ENCODE measurements at places on chromosomes 2 and 18. TPM values are rescaled to one million over a fixed set of nuclear protein-coding genes. Genes with fewer than 3 reads are reported as not detected.

GRCh38 chr2:80689106-80689505 is 384.6 kb upstream of the LRRTM1 start:
- DNase-seq, result no peak

GRCh38 chr2:165905854-165906253 is 47.7 kb downstream of the TTC21B start:
- no peak for DNase-seq

GRCh38 chr2:158797963-158798700 is 3.0 kb downstream of the DAPL1 start:
- no peak for DNase-seq

DNA sequence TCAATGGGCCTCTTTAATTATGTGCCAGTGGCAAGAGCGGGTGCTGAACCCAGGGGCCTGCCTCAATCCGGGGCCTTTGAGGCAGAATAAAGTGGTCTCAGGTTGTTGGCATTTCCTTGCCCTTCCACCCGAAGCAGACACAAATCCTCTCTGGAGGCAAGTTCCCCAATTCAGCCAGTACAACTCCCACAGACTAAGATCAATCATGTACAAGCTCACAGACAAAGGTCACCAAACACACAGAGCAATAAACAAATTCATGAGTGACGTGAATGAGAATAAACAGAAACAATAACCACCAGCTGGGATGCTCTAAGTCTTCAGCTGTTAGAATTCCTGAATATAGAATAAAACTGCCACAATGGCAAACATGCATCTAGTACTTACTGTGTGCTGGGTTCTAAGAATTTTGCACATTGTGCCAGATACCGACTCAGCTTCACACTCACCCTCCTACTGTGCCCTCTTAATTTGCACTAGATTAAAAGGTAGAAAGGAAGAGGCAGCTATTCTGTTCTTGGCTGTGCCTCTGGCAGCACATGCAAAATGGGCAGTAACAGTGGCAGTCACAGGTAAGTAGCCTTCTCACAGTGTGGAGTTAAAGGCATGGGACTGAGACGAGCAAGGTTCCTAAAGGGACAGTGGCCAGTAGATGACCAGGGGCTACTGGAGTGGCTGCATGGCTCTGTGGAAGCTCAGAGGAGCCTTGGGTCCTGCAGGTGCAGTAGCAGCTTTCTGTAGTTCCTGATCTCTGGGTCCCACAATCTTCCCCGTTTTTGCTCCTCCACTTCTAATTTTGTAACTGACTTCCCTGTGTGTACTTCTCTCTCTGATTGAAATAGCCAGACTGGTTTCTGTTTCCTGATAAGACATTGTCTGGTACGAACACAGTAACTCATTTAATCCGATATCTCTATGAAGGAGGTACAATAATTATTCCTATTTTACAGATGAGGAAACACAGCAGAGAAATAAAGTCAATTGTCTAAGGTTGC is 34.6 kb upstream of the IL1B start:
- no peak for DNase-seq

DNA sequence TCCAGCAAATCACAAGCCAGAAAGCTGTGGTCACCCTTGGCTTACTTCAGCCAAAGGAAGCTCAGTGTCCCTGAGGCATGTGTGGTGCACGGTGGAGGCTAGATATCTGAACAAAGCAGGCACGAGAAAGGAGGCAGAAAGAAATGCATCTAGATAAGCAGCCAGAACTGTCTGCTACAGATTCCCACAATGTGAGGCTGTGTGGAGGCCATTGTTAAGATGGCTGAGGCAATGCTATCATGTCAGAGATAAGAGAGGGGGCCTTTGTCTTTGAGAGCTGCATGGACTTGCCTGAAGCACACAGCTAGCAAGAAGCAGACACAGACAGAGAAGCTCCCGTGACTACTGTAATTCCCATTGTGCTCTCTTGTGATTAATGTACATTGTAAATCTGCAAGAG is 110.5 kb upstream of the LYPD6 start:
- no peak for DNase-seq

DNA sequence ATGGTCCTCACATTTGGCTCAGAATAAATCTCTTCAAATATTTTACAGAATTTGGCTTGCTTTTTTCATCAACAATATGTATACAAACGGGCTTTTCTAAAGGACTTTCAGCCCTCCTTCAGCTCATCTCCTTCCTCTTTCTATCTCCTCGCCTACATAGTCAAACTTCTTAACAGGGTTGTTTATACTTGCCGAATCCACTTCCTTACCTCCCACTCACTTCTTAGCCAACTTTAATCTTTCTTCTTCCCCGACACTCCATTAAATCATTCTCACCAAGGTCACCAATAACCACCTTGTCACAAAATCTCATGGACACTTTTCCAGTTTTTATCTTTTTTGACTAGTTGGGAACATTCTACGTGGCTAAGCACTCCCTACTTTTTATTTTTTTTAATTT is 325.2 kb downstream of the PLCL1 start:
- no peak for DNase-seq

- DNase-seq, result no peak
Measured at GRCh38 chr2:102790091-102790455, 28.2 kb downstream of the TMEM182 start.

DNA sequence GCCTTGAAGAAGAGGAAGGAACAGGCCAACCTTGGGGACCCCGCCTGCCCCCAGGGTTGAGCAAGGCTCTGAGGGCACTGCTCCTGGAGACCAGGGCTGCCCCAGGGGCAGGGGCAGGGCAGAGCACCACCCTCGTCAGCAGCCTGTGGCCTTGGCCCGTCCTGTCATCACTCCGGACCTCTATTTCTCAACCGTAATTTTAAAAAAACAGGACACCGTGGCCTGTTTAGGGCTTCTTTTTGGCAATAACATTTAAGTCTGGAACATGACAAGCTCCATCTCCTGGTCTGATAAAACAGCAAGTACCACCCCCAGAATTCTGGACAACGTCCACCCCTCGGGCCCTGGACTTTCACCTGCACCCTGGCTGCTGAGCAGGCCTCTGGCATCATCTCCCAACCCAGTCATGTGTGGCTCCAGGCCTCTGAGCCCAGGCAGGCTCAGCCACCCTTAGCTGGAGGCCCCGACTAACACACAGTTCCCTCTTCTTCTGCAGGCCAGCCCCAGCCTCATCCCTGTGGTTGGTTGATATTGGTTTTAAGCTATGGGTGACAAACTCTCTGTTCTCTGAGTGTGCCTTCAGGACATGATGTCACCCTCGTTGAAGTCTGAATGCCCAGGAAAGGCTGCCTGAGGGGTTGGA is 22.6 kb upstream of the ID2 start:
- DNase-seq, result no peak

- no peak for DNase-seq
Measured at GRCh38 chr18:43060020-43060419, 55.5 kb downstream of the RIT2 start.

ZSWIM2 gene
- total RNA-seq, result 0.21 TPM

DNA sequence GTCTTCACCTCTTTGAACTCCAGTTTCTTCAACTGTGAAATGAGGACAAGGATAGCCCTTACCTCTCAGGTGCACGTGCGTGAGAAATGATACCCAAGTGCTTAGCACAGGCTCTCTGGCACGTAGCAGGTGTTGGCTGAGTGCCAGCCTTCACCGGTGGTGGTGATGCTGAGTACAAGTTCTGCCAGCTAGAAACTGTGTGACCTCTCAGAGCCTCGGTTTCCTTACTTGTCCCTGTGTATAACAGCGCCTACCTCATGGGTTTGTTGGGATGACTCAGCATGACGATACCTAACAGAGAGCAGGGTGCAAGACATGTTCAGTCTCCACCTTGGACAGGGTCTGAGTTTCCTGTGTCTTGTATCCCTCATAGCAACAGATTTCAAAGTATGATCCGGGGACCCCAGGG is 205.1 kb downstream of the TNS1 start:
- DNase-seq, result no peak

SPOPL gene
- total RNA-seq, result 49.2 TPM

RPRM gene
- total RNA-seq, result 5.6 TPM

ANKRD30BL gene
- total RNA-seq, result 0.26 TPM

GRCh38 chr2:231524477-231525247 is 5.6 kb downstream of the NMUR1 start:
- DNase-seq, result no peak

RGPD3 gene
- total RNA-seq, result 1.6 TPM

GRCh38 chr2:19355931-19356544 is 2.4 kb downstream of the OSR1 start:
- no peak for DNase-seq

TPO gene
- total RNA-seq, result 0.74 TPM

DNA sequence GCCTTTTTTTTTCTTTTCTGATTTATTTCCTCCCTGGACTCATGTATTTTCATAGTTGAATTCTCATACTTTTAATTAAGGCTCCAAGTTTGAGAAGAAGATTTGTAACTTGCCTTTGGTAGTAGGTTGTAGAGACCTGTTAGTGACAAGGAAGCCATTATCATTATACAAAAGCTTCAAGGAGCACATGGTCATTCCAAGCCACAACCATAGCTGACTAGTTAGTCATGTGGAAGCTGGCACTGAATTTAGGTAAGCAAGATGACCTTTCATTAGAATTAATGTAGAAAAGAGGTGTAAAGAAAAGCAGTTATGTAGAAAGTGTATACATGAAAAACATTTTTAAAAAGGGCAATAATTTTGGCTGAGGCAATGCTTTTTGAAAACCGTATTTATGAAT is 89.7 kb downstream of the LRP1B start:
- DNase-seq, result no peak

HOXD9 gene
- total RNA-seq, result 2.9 TPM

ESPNL gene
- total RNA-seq, result 3.5 TPM

AQP4 gene
- total RNA-seq, result 0.58 TPM

GRCh38 chr2:201643216-201643890 is at the start of gene TMEM237:
TMEM237 (minus strand) TSS chr2:201643503; CDS start chr2:201643400, 103 bp downstream.
- DNase-seq, result peak; percentile 32

DNA sequence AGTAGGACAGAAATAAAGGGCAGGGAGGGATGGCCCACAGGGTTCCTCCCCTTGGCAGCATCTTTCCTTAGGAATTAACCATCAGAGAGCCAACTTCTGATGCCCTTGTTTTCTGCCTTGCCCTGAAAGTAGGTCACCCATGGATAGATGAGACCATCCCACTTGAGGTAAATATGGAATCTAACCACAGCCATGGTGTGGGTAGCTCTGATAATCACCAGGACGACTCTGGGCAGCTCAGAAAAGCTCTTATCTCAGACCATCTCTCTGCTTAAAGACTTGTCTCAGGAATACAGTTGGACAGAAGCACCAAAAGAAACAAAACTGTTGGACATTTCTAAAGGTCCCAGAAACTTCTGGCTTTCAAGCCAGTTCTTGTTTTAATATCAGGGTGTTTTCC is 101.4 kb upstream of the CELF4 start:
- no peak for DNase-seq

GRCh38 chr2:239168575-239168974 is 232.2 kb downstream of the HDAC4 start:
- no peak for DNase-seq

- peak; percentile 29 for DNase-seq
Measured at GRCh38 chr2:229273723-229274338, 2.7 kb upstream of the PID1 start.

DNA sequence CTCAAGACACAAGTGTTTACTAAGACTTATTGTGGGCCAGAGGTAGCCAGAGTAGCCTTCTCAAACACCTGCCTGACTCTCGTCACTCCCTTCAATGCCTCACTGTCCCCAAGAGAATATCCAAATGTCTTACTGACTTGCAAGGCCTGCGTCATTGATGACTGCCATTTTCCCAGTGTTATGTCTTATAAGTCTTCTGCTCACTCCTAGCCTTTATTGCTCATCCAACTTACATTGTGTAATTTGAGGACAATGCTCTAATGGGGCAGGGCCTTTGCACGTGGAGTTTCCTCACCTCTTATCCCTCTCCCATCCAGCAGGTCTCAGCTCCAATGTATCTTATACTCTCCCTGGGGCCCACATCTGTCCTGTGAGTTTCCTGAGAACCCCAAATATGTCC is 10.1 kb upstream of the CD226 start:
- no peak for DNase-seq

NIFK gene
- 72.0 TPM for total RNA-seq

DGKD gene
- 26.4 TPM for total RNA-seq

ZC3H6 gene
- 18.4 TPM for total RNA-seq

RASGRP3 gene
- 28.5 TPM for total RNA-seq

DNA sequence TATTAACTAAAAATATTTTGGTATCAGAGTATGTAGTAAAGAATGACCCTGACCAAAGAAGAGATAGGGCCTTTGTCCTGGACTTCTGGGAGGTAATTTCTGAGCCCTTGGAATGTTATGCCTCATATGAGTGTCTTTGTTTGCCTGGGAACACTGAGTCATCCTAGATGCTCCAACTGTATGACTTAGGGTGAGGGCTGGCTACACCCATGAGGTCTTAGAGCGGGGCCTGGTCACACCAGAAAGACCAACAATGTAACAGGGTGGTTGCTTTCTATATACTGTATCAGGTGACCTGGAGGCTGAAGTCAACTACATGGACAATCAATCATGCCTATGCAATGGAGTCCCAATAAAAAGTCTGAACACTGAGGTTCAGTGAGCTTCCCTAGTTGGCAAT is 253.1 kb downstream of the MBD2 start:
- no peak for DNase-seq

CHRND gene
- 1.3 TPM for total RNA-seq

ALPP gene
- not detected for total RNA-seq

IL36G gene
- total RNA-seq, result not detected

PDE6D gene
- 27.0 TPM for total RNA-seq

PROKR1 gene
- total RNA-seq, result 0.69 TPM

- peak; percentile 53 for DNase-seq
Measured at GRCh38 chr2:17538844-17539554, 1.5 kb upstream of the VSNL1 start.

SF3B6 gene
- total RNA-seq, result 139 TPM

- DNase-seq, result no peak
Measured at GRCh38 chr2:187233811-187234210, 214.2 kb downstream of the CALCRL start.

DNA sequence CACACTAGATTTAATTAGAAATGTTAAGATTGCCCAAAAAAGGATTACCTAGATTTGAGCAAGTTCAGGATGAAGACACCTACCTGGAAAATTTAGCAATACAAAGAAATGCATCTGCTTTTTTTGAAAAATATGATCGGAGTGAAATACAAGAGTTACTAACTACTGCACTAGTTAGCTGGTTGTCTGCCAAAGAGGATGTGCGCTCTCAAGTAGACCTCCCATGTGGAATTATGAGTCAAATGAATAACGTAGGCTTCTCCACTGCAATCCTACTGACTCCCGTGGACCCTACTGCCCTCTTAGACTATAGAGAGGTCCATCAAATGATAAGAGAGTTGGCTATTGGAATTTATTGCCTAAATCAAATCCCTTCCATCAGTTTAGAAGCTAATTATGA is 2.0 kb downstream of the ANKAR start:
- DNase-seq, result no peak
